ENCODE measurements at places on chromosomes 12 and 14. TPM values are rescaled to one million over a fixed set of nuclear protein-coding genes. Genes with fewer than 3 reads are reported as not detected.
A peak's percentile ranks its signal among the peaks of the same experiment; 100 is the strongest.

DNA sequence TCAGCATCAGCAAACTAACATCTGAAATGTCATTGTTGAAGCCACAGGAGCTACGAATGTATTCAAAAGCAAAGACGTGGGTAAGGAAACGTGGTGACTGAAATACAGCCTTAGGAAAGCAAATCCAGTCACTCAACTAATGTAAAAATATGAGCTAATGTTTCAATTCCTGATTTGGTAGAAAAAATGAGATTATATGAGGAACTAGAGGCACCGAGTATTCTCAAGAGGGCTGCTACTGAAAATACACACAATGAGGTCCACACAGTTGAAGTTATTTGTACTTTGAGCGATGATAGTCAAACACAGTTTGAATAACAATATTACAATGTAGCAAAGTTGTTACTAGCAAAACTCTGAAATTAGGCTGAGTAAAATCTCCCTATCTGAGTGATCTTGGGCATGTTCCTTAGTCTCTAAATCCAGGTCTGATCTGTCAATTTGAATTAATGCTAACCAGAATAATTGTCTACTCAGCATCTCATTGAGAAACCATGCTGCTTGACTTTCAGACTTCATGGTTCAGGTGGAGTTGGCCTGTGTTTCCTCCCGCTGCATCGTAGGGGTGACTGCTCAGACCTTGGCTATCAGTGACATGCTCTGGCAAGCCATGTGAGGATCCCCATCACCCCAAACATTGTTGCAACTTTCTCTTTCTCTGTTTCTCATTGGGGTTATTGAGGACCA is 467.1 kb upstream of the SOX5 start:
- no peaks in the 10 kb centered on the region for H3K36me3 ChIP-seq
- no peak overlapping the region for H3K27ac ChIP-seq
- H3K4me3 ChIP-seq: no peak overlapping the region

GRCh38 chr14:22850944-22851764 is 14.8 kb downstream of the MMP14 start:
- peak overlapping the region; percentile 74 for H3K27ac ChIP-seq

The PTMS gene
- total RNA-seq: 323 TPM

The TBC1D30 gene
- 14.8 TPM for total RNA-seq

- no peaks in the 10 kb centered on the region for H3K27me3 ChIP-seq
- no peak overlapping the region for H3K27ac ChIP-seq
- peaks cover 100% of the 10 kb centered on the region for H3K36me3 ChIP-seq
- no peak overlapping the region for H3K4me3 ChIP-seq
- DNase-seq: no peak
These were observed 7.1 kb downstream of the IPO4 start for GRCh38 chr14:24181371-24182077.

- H3K4me3 ChIP-seq: peak overlapping the region; percentile 82
- no peaks in the 10 kb centered on the region for H3K27me3 ChIP-seq
- H3K36me3 ChIP-seq: no peaks in the 10 kb centered on the region
- H3K27ac ChIP-seq: peak overlapping the region; percentile 98
- peaks cover 10% of the 10 kb centered on the region for H3K4me1 ChIP-seq
These were observed 2.9 kb downstream of the PHLDA1 start for GRCh38 chr12:76028571-76029277.

- H3K27me3 ChIP-seq: no peaks in the 10 kb centered on the region
- no peak for DNase-seq
- no peak overlapping the region for H3K27ac ChIP-seq
- no peak overlapping the region for H3K4me3 ChIP-seq
- no peaks in the 10 kb centered on the region for H3K4me1 ChIP-seq
These were observed 19.8 kb downstream of the ALDH6A1 start for GRCh38 chr14:74064426-74064825.

DNA sequence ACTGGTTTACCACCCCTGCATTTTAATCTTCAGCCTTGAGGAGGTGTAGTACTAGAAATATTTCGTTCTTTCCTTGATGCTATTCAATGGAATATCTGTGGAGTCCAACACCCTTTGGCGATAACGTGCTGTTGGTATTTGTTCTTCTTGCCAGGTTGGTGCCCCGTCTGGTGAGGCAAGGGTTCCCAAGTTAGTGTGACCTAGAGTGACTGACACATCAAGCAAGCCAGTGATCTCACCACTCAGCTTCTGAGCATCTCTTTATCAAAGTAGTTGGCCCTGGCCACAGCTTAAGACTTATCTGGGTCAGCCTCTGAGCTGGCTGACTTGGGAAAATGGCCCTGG is 60.2 kb downstream of the PLXNC1 start:
- no peaks in the 10 kb centered on the region for H3K27me3 ChIP-seq
- no peaks in the 10 kb centered on the region for H3K36me3 ChIP-seq
- no peak for DNase-seq

DNA sequence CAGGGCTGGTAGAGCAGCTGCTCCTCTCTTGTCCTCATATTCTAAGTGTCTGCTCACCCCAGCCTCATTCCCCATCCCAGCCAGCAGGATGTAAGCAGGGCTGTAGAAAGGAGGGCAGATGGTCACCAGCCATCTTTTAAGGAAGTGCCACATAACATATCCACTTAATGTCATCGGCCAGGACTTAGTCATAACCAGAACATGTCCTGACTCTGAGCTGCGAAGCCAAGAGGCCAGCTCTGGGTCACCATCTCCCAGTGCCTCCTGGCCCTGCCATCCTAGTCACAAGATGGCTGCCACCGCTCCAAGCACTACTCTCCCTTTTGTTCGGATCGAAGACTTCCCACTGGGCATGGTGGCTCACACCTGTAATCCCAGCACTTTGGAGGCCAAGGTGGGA is 123.9 kb downstream of the PLXNC1 start:
- peaks cover 9% of the 10 kb centered on the region for H3K4me1 ChIP-seq
- H3K27ac ChIP-seq: no peak overlapping the region
- no peaks in the 10 kb centered on the region for H3K27me3 ChIP-seq
- no peak for DNase-seq
- no peak overlapping the region for H3K4me3 ChIP-seq

The DACT1 gene
- total RNA-seq: 5.2 TPM

GRCh38 chr12:103401421-103401820 is 94.3 kb downstream of the C12orf42 start:
- no peaks in the 10 kb centered on the region for H3K27me3 ChIP-seq
- no peak overlapping the region for H3K27ac ChIP-seq
- H3K36me3 ChIP-seq: no peaks in the 10 kb centered on the region

- H3K4me3 ChIP-seq: no peak overlapping the region
- H3K36me3 ChIP-seq: peaks cover 52% of the 10 kb centered on the region
- no peak for DNase-seq
- H3K4me1 ChIP-seq: peaks cover 74% of the 10 kb centered on the region
- peak overlapping the region; percentile 74 for H3K27ac ChIP-seq
These were observed 11.9 kb upstream of the AVIL start for GRCh38 chr12:57830393-57830792.

The B4GALNT1 gene
- total RNA-seq: 0.93 TPM

The FGF6 gene
- not detected for total RNA-seq

DNA sequence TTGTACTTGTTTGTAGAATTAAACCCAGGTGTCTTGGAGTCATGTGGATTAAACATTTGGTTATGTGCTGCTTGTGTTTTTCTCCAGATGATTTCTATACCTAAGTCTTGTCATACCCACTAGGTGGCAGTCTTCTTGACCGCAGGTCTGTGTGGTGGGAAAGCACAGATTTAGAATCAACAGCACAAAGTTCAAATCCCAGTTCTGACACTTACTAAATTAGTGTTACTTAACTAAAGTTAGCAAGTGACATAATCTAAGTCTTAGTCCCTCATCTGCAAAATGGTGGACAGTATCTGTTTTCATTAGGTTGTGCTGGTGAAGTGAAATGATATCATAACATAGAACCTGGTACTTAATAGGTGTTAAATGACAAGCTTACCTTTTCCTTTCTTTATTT is 151.0 kb upstream of the ARHGAP5 start:
- no peak overlapping the region for H3K4me3 ChIP-seq
- peak overlapping the region; percentile 64 for H3K27ac ChIP-seq
- H3K36me3 ChIP-seq: no peaks in the 10 kb centered on the region
- H3K4me1 ChIP-seq: peaks cover 10% of the 10 kb centered on the region

The GALNT8 gene
- 0.67 TPM for total RNA-seq

DNA sequence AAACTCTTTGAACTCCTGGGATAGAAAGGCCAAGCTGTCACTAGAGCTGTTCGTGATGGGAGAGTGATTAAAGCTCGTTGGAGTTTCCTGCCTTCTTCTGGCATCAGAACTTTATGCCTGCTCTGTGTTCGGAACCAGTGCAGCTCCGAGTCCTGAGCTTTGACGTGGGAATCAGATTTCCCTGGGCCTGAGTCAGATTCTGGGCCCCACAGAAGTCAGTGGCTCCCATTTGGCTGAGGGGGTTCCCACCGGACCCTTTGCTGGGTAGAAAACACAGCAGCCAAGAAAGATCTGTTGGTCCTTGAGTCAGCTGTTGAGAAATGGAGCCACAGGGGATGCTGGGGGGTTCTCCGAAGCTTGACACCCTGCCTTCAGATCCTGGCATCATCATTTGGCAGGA is 238.0 kb downstream of the CHST11 start:
- H3K27me3 ChIP-seq: no peaks in the 10 kb centered on the region
- no peak overlapping the region for H3K4me3 ChIP-seq
- H3K27ac ChIP-seq: no peak overlapping the region
- H3K4me1 ChIP-seq: peaks cover 25% of the 10 kb centered on the region
- H3K36me3 ChIP-seq: no peaks in the 10 kb centered on the region

The OGFOD2 gene
- 13.7 TPM for total RNA-seq

The DLGAP5 gene
- total RNA-seq: 0.52 TPM

DNA sequence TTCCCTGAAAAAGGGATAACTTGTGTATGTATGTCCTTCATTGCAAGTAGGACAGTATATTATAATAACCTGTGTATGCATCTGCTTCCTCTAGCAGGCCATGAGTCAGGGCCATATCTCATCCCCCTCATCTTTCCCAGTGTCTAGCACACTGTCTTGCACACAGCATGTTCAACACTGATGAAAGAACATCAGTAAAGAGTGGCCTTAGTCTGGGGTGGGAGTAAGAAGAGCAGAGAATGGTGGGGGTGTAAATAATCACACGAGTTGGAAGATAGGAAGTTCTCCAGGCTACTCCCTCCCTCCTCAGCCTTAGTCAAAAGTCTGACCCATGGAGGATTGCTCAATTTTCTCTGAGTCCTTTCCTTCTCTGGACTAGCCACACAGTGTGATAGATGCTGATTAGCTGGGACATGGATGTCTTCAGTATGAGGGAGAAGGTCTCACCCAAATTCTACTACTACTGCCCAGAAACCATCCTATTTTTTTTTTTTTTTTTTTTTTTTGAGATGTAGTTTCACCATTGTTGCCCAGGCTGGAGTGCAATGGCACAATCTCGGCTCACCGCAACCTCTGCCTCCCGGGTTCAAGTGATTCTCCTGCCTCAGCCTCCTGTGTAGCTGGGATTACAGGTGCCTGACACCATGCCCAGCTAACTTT is 14.6 kb upstream of the SP1 start:
- no peak for DNase-seq
- H3K27me3 ChIP-seq: no peaks in the 10 kb centered on the region
- H3K27ac ChIP-seq: peak overlapping the region; percentile 71
- no peaks in the 10 kb centered on the region for H3K36me3 ChIP-seq

DNA sequence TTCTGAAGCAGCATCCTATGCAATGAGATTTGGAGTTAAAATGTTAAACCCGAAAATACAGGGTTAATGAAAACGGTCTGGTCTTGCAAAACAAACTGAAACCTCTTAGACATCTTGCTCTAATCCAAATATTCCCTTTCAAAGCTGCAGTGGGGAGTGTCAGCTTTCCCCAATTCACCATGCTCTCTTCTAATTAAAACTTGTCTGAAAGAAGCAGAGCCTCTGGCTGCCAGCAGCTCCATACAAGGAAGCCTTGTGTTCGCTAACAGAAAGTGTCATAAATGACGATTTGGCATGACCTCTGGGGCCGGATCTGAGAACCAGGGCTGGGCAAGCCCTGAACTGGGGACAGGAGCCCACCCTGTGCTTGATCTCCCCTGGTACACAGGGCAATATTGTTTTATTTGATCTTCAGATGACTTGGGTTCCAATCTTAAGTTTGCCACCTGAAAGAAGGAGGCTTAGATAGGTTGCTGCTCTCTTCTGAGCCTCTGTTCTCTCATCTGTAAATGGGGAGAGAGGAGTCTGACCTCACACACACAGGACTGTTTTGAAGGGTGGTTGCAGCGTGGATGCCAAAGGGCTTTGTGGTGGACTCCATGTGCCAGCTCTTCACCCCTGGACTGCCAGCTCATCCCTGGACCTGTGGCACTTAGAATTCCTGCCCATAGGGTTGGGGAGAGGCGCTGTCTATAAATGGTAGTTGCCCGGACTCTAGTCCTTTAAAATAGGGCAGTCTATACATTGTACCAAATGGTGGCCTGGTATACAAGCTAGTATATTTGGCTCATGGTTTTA is 7.8 kb downstream of the KMT5A start:
- peaks cover 61% of the 10 kb centered on the region for H3K36me3 ChIP-seq
- no peaks in the 10 kb centered on the region for H3K27me3 ChIP-seq
- peak overlapping the region; percentile 69 for H3K4me3 ChIP-seq
- peaks cover 39% of the 10 kb centered on the region for H3K4me1 ChIP-seq

DNA sequence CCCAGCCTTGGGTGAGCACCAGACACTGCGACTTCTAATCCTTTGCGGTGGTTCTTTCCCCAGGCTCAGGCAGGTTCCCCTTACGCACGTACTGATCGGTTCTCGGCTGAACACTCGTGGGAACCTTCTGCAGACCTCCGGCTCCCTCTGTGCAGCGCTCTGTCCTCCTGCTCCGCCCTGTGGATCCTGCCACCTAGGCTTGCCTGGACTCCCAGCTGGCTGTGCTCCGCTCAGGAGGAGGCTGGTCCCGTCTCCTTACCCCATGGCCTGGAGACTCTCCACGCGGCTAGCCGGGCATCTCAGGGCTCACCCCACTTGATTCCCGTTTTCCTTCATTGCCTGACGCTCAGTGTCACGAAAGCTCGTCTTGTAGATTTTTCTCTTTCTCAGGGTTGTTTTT is 34.7 kb downstream of the TNFAIP2 start:
- no peak for DNase-seq
- peaks cover 3% of the 10 kb centered on the region for H3K4me1 ChIP-seq
- H3K27ac ChIP-seq: no peak overlapping the region
- no peaks in the 10 kb centered on the region for H3K36me3 ChIP-seq

The OTOGL gene
- 0.09 TPM for total RNA-seq

The GRIN2B gene
- 1.1 TPM for total RNA-seq

GRCh38 chr12:76183459-76184186 is 99.1 kb upstream of the NAP1L1 start:
- no peak overlapping the region for H3K4me3 ChIP-seq
- DNase-seq: no peak
- H3K27ac ChIP-seq: peak overlapping the region; percentile 6
- no peaks in the 10 kb centered on the region for H3K4me1 ChIP-seq
- H3K36me3 ChIP-seq: no peaks in the 10 kb centered on the region
- H3K27me3 ChIP-seq: no peaks in the 10 kb centered on the region

The IL22 gene
- not detected for total RNA-seq

- DNase-seq: no peak
- H3K4me3 ChIP-seq: no peak overlapping the region
- H3K36me3 ChIP-seq: no peaks in the 10 kb centered on the region
- peak overlapping the region; percentile 70 for H3K27ac ChIP-seq
These were observed 3.4 kb downstream of the PLEKHG3 start for GRCh38 chr14:64707661-64708060.

The FOXG1 gene
- total RNA-seq: not detected

DNA sequence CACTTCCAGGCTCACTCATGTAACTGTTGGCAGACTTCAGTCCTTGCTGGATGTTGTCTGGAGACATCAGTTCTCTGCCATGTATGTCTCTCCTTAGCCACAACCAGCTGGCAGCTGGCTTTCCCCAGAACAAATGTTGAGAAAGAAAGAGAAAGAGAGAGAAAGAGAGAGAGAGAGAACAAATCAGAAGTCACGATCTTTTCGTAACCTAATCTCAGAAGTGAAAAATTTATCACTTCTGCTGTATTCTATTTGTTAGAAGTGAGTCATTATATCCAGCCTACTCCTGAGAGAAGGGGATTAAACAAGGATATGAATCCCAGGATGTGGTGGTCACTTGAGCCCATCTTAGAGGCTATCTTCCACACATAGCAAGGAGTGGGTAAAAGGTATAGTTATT is 101.2 kb downstream of the BTG1 start:
- H3K27ac ChIP-seq: no peak overlapping the region
- H3K27me3 ChIP-seq: no peaks in the 10 kb centered on the region
- no peak for DNase-seq
- no peaks in the 10 kb centered on the region for H3K36me3 ChIP-seq

The EFS gene
- 10.4 TPM for total RNA-seq
